NCI-H1048 (cell line): ENCODE measurements at places on chromosomes 2 and 18.

DNA sequence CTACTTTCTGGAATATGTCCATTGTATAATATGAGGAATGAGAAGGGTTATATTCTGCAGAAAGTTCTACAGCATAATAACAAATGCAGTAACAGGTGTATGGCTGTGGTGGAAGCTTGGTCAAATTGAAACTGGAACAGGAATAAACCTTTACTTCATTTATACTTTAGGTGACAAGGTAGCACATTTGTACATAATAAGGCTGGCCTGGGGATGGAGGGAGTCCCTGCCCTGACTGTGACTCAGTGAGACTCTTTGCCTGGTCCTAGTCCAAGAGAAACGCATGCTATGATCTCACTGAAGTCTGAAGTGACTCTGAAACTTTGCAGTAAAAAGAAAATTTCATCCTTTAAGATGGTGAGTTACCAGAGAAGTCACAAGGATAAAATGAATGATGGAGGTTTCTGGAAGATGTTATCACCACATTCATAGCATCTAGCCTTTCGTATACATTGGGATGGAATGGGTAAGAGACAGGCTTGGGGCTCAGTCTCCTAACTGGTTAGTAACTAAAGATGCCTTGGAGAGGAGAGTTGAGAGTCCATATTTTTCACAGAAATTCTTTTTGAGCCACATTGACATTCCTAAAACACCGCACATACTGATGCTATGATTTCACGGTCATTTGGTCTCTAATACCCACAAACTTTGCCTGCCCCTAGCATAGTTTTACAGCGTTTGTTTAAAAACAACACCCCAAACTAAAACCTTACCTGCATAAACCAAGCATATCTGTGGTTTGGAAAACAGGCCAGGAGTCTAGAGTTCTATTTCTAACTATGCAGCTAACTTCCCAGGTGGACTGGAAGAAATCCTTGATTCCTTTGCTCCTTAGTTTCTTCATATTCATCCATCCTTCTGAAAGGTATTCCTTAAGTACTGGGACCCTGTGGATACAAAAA is 42.4 kb upstream of the NABP1 start:
- DNase-seq, result no peak

GRCh38 chr2:70473101-70473722 is 80.4 kb downstream of the TGFA start:
- DNase-seq, result no peak

DNA sequence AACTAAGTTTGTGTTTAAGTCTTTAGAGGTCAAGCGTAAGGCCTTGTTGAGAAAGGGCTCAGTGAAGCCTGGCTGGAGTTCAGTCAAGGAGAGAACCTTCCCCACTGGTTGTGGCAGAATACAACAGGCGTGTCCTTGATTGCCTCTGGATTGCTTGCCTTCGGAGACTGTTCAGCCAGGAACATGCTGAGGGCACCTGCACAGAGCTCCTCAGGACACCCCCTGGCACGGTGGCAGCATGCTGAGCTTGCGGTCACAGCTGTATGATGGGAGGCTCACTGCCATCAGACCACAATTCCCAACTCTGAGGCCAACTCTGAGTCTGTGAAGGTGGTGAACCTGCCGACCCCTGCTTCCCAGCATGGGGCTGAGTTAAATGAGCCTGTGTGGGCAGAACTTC is 130.0 kb downstream of the LPIN1 start:
- no peak for DNase-seq

DNA sequence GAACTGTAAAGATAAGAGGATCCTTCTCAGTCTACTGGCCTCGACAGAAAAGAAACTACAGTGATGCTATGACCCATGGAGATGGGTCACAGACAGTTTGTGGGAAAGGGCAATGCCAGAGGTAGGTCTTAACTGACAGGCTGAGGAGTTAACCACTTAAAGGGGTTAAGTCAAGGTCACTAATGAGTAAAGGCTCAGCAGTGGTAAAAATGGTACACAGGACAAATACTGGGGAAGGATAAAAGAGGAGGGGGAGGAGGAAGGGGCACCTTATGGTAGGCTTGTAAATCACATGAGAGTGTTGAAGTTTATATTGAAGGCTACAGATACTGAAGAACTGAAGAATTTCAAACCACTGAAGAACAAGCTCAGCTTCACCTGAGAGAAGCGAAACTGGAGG is 9.9 kb downstream of the IER3IP1 start:
- no peak for DNase-seq

GRCh38 chr2:232441147-232441651 is 14.8 kb upstream of the ALPI start:
- no peak for DNase-seq

DNA sequence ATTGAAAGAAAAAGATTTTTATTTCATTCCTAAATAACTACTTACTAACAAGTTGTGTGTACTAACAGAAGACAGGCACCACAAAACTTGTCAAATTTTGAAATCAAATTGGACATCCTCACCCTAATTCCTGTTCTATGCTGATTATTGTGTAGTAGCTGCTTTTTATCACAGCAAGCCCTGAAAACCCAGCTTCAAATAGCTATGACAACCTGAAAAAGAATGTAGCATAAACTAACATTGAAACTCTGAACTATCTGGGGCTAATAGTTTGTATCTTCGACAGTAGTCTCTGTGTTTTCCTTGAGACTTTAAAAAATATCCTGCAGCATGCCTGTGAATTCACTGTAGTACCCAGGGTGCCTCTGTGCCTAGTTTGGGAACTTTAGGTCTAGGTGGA is 122.6 kb downstream of the WDPCP start:
- no peak for DNase-seq

DNA sequence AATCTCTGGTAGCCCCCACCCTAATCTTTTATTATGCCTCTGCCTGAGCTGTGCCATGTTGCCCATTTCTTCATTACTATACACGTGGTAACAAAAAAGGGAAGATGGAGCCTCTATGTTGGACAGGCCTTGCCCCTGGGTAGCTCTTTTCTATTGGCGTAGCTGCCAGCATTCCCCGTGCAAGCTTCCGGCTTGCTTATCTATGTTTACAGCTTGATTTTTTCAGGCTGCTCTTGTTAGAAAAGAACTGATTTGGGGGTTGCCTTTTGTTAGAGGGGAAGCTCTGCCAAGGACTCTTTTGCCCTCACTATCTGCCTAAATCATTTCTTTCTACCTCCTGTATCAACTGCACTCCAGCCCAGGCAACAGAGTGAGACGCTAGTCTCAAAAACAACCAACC is 45.5 kb upstream of the ZSWIM2 start:
- DNase-seq, result no peak

DNA sequence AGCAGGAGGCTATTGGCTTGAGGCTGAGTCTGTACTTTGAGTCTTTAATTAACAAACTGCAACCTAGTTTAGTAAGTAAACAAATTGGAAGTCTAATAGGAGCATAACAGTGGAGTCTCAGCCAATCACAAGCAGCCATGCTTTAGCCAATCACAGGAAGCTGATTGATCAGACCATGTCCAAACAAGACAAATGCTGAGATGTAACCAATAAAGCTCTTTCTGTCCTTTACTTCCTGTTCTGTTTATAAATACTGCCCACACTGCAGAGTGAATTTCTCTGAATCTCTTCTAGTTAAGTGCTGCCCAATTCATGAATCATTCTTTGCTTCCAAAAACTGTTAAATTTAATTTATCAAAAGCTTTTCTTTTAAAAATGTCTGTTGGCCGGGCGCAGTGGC is 146.6 kb upstream of the DLX2 start:
- no peak for DNase-seq

- no peak for DNase-seq
Observed at GRCh38 chr2:164794016-164794415, 47.6 kb downstream of the COBLL1 start.

DNA sequence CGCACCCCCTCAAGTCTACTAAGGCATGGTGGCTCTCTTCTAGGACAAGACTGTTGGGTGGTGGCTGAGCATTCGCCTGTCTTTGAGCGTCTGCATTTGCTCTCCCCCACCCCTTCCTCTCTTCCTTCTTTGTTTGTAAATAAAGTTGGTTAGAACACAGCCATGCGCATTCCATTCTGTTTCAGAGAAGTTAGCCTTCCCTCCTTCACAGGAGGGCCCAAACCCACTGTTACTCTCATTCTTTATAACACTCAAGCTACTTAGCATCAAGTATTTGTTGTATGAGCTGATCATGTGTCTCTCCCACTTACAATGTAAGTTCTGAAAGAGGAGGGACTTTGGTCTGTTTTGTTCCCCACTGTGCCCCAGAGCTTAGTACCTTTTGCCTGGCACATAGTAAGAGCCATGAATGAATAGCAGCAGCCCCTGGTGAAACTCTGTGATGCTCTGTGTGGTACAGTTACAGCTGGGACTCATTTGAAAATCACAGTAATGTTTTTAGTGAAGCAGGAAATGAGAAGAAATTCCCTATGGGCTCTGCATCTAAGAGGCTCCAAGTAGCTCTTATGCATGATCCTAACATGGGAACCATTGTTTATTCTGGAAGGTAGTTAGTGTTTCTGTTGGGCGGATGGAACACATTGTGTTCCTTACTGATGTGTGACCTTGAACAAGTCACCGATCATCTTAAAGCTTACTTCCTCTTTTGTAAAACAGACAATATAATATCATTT is 7.7 kb downstream of the MGAT5 start:
- no peak for DNase-seq

GRCh38 chr2:24543252-24543651 is 52.2 kb downstream of the NCOA1 start:
- no peak for DNase-seq

DNA sequence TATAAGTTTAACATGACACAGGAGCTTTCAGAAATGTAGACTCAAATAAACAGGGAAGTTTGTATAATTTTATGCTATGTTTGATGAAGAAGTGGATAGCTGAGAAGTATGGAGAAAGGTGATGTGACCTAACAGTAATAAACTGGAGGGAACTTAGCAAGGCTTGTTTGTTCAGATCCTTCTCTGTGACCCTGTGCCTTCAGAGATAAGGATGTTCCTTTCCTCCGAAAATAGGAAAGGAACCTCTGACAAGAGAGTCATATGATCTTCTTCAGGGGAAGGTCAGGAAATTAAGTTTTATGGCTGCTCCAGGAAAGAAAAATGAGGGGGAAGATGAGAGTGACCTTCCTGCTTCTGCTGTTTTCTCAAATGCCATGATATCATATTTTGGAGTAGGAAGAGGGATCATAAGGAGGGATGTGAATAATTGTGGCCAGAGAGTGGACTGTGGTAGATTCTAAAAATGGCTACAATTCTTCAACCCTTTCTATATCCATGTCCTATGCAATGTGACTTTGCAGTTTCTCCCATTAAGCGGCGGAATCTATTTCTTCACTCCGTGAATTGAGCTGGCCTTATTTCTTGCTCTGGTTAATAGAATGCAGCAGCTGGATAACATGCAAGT is 8.5 kb upstream of the C2orf69 start:
- no peak for DNase-seq

- no peak for DNase-seq
Observed at GRCh38 chr2:28507796-28508764, 12.2 kb downstream of the PLB1 start.

GRCh38 chr2:43897492-43897891 is 58.7 kb downstream of the ABCG8 start:
- DNase-seq, result no peak

DNA sequence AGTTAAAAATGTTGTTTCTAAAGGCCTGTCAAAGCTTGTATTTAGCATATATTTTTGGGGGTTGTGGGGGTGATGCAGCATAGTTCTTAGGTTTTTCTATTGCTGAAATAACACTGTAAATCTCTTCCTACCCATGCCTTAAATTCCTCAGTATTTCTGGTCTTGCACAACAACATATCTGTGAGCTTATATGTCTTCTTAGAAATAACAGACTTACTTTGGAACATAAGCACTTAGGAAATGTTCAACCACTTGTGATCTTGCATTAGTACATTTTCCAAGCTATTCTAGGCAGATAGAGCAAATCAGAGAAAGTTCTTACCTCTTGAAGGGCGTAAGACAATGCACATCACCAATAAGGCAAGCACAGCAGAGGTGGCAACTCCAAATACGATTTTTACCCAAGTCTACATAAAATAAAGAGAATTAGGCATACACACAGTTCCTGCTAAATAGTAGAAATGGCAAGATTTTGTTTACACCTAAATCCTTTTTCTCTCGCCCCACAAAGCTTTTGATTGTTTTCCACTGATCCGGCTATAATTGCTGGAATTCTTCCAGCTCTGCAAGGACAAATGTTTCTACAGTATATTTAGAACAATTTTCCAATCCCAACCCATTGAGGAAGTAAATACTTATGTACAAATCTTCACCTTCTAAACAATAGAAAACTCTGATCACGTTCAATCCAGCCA is 512 bp downstream of the FAP start:
- DNase-seq, result peak; percentile 10

DNA sequence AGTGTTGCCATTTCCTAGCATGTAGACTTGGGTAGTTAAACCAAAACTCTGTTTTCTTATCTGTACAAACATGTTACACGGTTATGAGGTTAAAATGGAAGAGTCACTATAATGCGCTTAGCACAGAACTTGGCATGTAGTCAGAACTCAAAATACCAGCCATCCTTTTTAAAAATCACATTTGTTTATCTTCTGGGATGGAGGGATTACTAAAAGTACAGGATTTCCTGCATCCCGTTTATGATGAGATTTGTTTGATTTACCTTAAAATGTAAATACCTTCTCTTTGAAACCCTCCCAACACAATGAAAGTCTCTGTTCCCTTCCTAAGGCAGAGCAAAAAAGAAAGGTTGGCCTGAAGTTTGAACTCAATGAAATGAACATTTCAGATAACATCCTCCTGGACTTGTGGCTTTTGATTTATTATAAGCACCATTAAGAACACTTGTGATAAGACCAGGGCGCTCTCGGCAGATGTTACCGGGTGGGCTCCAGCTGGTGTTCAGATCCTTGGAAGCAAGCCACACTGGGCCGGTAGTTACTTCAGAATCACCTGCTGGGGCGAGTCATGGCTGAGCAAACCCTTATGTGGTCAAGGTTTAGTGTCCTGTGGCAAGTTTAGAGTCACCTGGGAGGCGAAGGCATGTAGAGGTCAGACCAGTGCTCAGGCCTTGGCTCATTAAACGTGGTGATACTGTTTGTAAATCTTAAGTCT is 105.7 kb downstream of the MGAT5 start:
- no peak for DNase-seq

- no peak for DNase-seq
Observed at GRCh38 chr2:101777337-101777736, 79.8 kb downstream of the MAP4K4 start.

DNA sequence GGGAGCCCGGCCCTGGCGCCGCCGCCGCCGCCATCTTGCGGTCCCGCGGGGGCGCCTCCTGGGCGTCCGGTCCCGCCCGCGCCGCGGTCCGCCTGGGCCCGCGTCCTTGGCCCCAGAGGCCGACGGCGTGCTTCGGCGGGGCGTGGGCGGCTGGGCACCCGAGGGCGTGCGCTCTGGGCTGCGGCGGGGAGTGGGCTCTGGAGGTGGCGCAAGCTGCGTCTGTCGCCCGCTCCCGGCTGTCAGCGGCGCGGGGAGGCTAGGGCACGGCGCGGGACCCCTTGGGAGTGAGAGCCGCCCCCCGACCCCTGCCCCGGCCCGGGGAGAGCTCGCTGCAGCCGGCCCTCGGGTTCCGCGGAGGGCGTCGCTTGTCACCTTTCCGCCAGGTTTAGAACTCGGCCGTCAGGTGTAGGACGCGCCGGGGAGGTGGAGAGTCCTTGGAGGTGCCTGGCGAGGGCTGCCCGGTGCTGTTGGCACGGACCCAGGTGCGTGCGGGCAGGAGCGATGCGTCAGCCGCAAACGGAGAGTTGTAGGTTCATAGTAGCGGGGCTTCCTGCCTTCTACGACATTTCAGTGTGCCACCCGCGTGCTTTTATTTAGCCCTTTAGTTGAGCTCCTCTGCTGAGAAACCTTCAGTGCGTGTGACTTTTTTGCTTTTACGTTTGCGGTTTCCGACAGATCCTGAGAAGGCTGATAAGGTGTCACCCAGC is 921 bp downstream of the VAPA start:
- DNase-seq, result peak; percentile 18
